ENCODE measurements at places on chromosomes 16 and 17.

DNA sequence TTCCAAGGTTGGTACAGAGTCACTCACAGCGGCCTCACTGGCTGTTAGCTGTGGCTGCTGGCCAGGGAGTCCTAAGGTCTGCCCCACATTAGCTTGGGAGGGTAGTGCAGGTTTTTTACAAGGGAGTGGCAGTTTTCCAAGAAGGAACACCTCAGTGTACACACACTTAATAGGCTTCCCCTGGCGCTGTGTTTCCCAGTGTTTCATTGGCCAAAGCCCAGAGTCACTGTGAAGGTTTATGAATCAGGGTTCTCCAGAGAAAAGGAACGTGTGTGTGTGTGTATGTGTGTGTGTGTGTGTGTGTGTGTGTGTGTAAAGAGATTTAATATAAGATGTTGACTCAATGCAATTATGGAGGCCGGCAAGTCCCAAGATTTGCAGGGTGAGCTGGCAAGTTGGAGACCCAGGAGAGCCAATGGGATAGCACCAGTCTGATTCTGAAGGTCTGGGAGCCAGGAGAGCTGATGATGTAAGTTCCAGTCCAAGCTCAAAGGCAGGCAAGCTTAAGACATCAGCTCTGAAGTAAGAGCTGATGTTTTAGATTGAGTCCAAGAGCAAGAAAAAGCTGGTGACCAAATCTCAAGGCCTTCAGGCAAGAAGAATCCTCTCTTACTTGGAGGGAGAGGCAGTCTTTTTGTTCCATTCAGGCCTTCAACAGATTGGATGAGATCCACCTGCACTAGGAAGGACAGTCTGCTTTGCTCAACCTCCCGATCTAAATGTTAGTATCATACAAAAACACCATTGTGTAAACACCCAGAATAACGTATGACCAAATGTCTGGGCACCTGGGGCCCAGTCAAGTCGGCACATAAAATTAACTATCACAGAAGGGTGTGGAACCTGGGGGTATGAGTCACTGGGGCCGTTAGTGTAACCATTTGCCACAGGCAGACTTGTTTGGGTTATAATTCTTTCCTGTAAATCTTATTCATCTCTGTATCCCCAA, 206.8 kb downstream of the PRKCA start:
- no peak for DNase-seq

- peak; percentile 62 for DNase-seq
Measured at GRCh38 chr16:1428511-1428910, 2.4 kb upstream of the PERCC1 start.

DNA sequence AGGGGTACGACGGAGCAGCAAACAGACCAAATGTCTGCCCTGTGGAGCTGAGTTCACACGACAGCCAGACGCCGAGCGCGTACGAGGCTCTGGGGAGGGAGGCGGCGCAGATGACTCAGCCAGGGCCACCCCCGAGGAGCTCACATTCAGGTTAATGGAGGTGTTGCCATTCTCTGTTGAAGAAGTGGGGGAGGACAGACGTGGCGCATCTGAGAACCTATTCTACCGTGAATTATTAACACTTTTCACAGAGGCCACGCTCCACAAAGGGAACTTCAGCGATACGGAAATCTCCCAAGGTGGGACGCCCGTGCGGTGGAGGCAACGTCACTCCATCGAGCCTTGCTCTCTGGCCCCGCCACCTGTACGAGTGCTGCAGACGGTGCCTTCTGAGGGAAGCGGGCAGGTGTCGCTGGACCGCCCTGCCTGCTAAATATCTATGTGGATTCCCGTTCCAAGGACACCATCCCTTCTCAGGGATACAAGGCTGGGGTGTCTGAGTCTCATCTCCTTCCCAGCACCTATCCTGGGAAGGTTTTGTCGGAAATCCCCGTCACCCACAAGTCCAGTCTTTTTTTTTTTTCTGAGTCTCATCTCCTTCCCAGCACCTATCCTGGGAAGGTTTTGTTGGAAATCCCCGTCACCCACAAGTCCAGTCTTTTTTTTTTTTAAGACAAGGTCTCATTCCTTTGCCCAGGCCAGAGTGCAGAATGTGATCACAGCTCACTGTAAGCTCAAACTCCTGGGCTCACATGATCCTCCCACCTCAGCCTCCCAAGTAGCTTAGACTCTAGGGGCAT, 19.0 kb downstream of the ABR start:
- DNase-seq: no peak

GRCh38 chr17:43882761-43883415, 24.4 kb downstream of the MPP2 start:
- DNase-seq: no peak

- no peak for DNase-seq
Measured at GRCh38 chr17:20784100-20784665, 204.7 kb downstream of the CDRT15L2 start.

DNA sequence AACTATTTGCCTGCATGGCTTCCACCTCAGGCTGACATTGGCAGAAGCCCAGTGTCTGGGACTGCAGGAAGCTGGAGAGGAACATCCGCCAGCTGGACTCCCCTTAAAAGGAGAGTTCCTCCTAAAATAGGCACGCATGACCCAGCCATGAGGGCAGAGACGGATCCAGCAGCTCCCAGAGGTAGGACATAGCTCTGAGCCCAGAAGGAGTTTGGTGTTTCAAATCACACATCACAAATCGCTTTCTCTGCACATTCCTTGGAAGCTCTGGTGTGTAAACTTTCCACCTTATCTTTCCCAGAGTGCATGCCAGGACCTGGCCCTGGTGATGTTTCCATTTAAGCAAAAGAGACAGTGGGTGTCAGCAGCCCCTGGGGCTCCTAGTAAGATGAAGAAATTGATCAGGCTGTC, 231.1 kb upstream of the CDH5 start:
- DNase-seq: no peak

DNA sequence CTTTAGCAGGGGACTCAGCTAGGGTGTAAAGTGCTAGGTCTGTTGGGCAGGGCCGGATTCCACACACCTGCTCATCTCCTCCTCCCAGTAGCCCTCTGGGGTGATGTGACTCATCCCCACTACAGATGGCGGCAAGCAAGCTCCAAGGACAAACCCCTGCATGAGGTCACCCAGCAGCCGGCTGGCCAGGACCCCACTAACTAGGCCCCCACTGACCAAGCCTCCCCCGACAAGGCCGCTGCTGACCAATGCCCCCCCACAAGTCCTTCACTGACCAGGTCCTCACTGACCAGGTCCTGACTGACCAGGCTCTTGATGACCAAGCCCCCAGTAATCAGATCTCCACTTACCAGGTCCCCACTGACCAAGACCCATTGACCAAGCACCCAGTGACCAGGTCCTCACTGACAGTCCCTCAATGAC, 36.7 kb downstream of the TNFRSF13B start:
- no peak for DNase-seq

- no peak for DNase-seq
Measured at GRCh38 chr16:67054901-67055300, 26.0 kb downstream of the CBFB start.

GRCh38 chr16:84874983-84875382, 55.2 kb downstream of the CRISPLD2 start:
- no peak for DNase-seq

GRCh38 chr16:87390641-87391323, 1.4 kb upstream of the MAP1LC3B start:
- DNase-seq: no peak

DNA sequence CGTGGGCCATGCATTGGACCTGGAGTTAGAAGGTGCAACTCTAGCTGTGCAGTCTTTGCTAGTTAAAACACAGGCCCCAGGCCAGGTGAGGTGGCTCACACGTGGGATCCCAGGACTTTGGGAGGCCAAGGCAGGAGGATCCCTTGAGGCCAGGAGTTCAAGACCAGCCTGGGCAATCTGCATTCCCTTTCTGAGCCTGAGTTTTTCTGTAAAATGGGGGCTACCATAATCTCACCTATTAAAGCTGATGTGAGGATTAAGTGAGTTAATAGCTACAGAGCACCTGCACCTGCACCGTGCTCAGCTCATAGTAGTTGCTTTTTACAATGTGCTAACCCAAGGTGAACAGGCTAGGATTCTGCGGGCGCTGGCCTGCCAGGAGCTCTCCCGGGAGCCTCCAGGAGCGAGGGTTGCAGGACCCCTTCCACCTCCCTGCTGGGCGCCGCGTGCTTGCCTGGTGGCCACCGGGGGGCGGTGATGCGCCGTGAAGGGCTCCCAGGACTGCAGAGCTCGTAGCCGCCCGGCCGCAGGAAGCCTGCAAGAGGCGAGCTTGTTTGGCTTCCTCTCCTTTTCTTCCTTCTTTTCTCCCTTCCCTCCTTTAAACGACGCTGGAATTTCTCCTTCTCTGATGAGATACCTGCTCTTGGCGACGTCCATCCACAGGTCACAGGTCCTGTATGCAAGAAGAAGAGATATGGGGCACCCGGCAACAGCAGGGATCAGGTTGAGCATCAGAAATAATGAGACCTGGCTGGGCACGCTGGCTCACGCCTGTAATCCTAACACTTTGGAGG, 51.3 kb downstream of the ZFP90 start:
- peak; percentile 78 for DNase-seq

GRCh38 chr17:75124041-75124818, 7.3 kb downstream of the NT5C start:
- DNase-seq: no peak

DNA sequence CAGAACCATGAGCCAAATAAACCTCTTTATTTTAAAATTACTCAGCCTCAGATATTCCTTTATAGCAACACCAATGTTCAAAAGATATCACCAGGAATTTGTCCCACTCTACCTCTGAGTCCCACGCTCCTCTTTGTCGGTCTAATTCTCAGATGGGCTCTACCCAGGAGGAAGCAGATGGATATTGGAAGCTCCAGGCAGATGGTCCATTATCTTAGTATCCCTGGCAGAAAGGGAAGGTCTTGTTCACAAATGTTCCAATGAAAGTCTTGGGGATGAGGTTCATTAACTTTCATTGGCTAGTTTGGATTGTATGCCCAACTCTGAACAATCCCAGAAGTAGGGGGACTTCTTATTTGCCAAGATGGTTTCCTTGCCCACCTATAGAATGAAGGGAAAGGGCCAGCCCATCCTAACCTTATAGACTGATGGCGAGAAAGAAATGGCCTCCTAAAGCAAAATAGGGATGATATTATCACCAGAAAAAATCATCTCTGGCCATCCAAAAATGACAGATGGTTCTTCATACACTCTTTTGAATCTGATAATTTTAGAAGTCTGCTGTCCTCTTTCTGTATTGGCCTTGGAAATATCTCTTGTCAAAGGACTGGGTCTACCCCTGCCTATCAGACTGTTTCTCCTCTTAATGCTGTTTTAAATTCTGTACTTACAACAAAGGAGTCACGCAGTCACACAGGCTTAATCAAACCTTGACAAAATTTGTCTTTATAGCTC, 21.3 kb upstream of the ELAC2 start:
- DNase-seq: no peak

DNA sequence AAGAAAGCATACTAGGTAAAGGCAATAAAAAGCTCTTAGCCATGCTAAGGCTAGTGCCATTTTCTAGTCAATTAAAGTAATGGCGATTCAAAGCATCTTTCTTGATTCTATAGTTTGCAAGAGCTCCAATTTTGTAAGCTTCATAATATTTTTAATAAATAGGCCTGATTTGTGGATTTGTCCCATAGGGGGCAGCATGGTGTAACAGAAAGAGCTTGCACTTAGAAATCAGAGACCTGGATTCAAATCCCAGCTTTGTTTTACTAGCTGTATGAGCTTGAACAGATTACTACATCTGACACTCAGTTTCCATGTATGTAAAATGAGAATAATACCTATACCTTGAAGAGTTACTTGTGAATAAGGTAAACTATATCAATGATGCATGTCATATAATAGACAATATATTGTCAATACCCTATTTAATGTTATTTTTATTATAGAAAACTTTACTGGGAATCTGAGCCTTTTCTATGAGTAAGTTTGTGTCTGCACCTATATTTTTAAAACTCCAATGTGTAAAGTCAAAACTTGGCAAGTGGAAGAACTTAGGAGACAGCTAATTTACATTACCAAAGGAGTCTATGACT, 93.6 kb upstream of the NOG start:
- peak; percentile 46 for DNase-seq

DNA sequence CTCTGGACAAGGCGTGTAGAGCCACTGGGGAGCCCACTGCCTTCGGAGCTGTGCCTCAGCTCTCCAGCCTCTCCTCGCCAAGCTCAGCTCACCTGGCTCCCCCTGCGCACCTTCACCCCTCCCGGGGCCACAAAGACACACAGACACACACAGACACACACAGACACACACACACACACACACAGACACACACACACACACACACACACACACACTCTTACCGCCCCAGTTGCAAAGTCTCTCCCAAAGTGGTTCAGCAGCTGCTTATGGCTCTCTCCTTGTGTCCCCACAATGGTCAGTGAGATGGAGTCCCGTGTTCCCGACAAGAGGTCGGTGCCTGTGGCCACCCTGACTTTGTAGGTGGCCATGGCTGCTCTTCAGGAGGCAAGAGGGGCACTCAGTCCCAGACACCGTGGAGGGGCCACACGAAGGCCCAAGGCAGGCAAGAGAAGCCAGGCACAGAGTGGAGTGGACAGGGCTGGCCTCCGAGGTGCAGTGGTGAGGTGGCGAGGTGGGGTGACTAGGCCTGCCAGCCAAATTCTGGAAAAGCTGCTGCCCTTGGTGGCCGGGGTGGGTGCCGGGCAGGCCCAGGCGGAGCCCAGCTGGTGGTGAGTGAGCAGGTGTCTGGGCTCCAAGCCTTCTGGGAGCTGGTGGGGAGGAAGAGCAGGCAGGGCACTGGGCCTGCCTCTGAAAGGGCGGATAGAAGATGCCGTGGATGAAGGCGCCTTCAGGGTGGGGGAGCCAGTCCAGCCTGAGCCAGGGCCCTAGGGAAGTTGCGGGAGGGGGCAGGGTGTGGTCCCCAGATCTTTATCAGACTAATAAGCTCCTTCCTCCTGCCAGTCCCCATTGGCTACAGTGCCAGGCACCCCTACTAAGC, at the start of gene ALOX12B:
ALOX12B (minus strand) TSS at position 642 of the 877 bp plus-strand sequence; CDS start at position 368, 274 bp downstream.
- no peak for DNase-seq

DNA sequence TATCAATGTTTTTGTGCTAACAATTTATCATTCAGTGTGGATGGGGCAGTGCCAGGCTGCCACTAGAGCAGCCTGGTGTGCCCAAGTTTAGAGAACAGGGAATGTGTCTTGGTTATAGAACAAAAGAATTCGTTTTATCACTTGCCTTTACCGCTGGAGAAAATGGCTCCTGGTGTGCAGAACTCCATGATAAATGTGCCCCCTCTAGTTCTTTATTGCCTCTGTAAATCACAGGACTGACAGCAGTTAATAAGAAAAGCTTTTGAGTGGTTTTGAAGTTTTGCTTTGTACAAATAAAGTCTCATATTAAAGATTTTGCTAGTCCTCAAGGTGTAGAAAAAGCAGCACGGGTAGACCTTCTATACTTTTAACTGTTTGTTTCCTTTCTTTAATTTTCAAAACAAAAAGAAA, 28.2 kb upstream of the PSMD7 start:
- DNase-seq: no peak

- peak; percentile 15 for DNase-seq
Measured at GRCh38 chr17:41697122-41697962, 8.7 kb downstream of the EIF1 start.

- DNase-seq: no peak
Measured at GRCh38 chr17:63988127-63988478, 10.0 kb upstream of the PRR29 start.

- no peak for DNase-seq
Measured at GRCh38 chr17:47209499-47209898, 351 bp downstream of the MYL4 start.
